ENCODE measurements at places on chromosomes 4 and X.

- no peak for DNase-seq
Observed at GRCh38 chr4:164606478-164606877, 147.5 kb upstream of the SMIM31 start.

DNA sequence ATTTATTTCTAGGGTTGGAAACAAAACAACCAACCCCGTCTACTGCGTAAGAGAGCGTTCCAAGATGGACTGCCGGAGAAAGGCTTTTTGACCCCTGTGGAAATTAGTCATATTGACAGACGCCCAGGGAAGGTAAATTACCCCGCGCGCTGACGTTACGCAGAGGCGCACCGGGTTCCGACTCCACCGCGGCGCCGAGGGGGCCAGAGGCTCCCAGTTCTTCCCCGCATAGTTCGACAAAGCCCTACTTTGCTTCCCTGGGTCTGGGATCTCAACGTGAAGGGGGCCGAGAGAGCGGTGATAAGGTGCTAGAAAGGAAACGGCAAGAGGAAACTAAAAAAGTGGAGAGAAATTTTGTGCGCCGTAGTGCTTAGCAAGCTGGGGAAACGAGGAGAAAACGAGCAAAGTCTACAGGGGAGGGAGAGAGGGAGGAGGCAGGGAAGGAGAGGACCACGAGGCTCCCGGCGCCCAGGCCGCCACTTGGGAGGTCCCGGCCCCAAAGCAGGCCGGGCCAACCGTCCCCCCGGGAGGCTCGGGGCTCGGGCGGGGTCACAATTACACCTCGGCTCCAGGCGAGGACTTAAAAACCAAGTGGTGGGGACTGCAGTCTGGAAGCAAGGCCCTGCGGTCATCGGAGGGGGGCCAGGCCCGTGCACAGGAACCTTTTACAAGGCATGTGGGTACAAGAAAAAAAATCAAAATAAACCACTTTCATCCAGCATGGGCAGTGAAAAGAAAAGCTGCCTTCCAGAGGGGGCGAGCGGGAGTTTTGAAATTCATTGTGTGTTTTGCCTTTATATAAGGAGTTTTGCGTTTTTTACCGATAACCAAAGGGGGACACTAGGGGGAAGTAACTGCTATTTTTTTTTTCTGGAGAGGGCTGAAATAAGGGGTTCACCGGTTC lies 13.2 kb downstream of the HAND2 start:
- DNase-seq, result no peak

GRCh38 chrX:37353646-37354045 lies 4.5 kb downstream of the PRRG1 start:
- DNase-seq, result no peak

GRCh38 chr4:124939908-124940307 lies 227.4 kb upstream of the ANKRD50 start:
- DNase-seq, result no peak

- DNase-seq, result no peak
Observed at GRCh38 chrX:27085346-27085745, 377.8 kb downstream of the PPP4R3C start.

GRCh38 chr4:90950385-90950841 lies 823.2 kb downstream of the CCSER1 start:
- DNase-seq, result no peak

DNA sequence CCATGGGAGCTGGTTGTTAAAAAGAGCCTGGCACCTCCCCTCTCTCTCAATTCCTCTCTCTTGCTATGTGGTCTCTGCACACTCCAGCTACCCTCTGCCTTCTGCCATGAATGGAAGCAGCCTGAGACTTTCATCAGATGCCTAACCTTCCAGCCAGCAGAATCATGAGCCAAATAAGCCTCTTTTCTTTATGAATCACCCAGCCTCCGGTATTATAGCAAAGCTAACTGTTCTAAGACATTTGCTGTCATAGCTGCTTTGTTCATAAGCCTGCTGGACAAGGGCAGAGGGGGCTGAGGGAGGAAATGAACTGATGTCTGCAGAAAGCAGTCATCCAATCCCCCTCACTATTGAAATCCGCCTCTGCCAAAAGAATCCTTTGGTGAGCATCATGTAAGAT lies 196.7 kb downstream of the ZNF330 start:
- DNase-seq, result no peak

- no peak for DNase-seq
Observed at GRCh38 chr4:73735231-73735630, 5.1 kb upstream of the CXCL8 start.

DNA sequence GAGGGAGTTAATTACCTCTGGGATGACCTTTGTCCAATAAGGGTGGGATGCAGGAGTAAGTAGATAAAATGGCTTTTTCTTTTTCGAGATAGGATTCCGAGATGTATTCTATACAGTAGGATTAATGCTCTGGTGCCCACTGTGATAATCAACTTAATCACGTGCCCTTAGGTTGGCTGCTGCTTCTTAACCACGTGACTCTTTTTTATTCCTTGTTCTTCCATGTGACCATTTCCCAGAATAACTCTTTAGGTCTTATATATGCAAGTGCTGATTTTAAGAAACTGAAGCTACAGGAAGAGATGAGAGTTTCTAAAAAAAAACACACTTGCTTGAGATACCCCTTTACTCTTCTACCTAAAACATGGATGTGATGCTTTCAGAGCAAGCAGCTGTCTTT lies 1628.9 kb downstream of the PCDH7 start:
- DNase-seq, result no peak

GRCh38 chr4:78634011-78634664 lies 82.6 kb downstream of the ANXA3 start:
- DNase-seq, result no peak

- no peak for DNase-seq
Observed at GRCh38 chrX:34371754-34372153, 239.6 kb upstream of the FAM47A start.

DNA sequence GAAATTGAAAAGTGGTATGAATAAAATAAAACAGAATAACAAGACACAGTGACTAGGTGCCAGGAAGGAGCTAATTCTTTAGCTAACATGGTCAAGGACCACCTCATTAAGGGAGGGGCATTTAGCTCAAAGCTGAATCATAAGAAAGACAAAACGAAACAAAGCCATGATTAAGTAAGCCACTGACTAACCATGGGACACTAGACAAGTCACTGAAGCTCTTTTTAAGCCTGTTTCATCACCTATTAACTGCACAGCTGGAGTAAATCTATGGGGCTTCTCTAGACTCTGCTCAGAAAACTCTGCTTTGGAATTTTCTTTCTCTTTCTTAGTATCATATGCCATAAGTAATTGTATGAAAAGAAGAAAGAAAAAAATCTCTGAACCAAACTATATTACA lies 49.8 kb upstream of the C1QTNF7 start:
- no peak for DNase-seq

DNA sequence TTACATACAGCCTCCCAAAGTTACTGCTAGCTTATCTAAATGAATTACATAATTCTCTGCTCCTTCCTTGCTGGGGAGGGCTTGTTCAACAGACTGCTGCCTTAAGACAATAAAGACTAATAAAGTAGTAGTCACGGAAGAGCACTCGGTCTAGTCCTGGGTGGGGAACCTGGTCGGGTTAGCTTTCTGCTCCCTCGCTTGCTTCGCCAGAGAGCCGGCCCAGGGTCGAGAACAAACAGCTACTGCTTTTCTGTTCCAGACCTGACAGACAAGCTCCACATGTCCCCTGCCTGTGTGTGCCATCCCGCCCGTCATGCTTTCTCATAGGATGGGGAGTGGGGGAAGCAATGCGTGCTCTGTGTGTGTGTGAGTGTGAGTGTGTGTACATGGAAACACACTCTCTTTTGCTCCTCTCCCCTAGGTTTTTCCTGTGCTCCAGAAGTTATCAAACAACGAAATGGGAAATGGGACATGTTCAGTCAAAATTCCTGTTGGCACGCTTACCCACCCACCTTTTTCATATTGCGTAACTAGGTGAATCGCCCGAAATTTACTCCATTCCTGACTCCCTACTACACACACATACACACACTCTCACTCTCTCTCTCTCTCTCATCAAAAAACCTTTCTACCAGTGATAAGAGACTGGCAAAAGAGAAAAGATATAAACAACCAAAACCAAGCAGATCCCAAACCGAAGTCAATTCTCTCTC lies 1.3 kb downstream of the NPY1R start:
- no peak for DNase-seq

DNA sequence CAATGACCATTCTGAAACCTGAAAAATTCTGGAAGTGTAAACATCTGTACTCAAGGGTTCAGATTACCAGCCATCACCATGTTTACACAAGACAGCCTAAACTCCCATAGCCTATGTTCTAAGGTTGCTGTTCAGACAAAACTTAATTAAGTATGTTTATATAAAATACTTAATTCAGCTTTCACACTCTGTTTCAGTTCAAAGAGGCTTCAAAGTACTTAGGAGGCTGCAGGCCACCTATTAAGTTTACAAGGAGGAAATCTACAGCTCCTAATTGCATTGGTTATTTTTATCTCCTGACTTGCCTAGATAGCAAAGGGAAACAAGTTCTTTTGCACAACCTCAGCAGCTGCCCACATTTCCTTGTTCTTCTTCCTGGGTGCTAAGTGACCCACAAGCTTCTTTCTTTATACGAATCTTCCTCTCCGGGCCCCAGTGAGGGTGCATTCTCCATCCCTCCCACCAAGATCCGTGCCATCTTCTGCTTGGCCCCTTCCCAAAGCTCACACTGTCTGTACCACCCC lies 2.0 kb downstream of the GAK start:
- no peak for DNase-seq

GRCh38 chr4:4663028-4663427 lies 121.2 kb upstream of the STX18 start:
- DNase-seq, result no peak

- no peak for DNase-seq
Observed at GRCh38 chrX:19212037-19212436, 89.8 kb upstream of the ADGRG2 start.

DNA sequence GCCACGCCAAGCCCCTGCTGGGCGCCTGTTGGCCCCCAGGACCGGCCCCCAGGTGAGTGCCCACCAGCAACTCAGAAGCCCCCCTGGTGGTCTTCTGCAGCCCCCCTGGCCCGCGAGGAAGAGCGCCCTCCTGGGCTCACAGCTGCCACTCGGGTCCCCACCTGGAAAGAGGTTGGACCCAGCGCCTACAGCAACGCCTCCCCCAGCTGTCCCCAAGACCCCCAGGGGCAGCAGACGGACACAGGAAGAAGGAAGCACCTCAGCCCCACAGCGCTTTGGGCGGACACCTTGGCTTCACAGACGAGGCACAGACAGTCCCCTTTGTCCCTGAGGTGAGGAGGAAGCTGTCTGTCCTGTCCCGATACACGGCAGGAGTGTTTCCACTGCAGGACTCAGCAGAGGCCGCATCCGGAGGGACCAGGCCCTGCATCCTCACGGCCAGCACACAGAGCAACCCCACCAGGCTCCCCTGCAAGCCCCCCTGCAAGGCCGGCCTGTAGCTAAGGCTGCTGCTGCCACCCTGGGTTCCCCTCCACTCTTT lies 115.6 kb upstream of the NKX1-1 start:
- DNase-seq, result no peak

- no peak for DNase-seq
Observed at GRCh38 chr4:134537701-134538100, 336.1 kb upstream of the PABPC4L start.

DNA sequence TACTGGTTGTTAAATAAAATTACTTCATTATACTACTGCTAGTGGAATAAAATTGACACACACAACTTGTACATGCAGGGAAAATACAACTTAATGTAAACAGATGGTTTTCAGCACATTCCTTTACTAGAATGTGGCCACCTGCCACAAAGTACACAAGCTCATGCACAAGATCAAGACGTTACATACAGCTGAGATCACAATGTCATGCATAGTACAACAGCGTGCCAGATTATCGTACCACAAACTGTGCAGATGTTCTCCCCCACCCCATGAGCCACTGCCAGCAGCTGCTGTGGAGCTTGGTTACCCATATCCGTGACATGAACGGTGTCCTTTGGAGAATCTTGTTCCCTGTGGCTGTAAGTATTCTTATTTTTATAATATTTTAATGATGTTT lies 27.7 kb downstream of the FBXO8 start:
- DNase-seq, result no peak

- DNase-seq, result no peak
Observed at GRCh38 chr4:8735236-8736089, 136.2 kb downstream of the HMX1 start.

DNA sequence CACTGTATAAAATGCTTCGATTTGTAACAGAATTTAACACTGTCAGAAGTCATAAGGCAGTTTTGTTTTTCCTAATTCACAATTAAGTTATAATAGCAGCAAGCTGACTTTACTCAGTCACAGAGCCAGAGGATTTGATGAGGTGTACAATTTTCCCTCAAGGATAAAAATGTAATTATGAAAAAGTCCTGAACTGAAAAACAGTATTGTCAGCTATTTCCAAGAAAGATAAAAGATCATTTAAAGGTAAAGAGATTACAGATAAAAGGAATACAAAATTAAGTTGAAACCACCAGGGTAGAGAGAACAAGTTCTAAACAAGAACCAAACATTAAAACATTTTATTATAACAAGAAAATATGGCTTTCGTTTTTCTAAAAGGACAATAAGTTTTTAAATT lies 86.8 kb upstream of the ZFP42 start:
- no peak for DNase-seq

- DNase-seq, result no peak
Observed at GRCh38 chr4:41989994-41990364, 351 bp upstream of the SLC30A9 start.

DNA sequence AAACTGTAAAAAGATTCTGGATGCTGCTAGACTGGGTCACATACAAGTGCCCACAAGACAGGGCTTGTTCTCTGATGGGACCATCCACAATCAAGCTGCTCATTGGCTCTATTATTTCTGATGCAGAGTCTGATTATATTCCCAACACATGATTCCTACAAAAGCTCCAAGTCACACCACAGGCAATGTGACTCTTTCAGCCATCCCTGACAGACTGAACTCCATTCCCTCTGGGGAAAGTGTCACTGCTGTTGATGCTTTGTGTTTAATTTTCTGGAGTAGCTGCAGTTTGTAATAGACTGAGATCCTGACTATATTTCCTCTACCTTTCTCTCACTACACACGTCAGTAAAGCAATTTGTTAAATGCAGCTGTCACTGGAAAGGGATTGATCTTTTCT lies 55.4 kb upstream of the BCLAF3 start:
- DNase-seq, result no peak

Data from activated T-cell treated with anti-CD3 and anti-CD28 coated beads for 1 hour (primary cell).